ENCODE measurements at places on chromosomes 5 and 9. TPM values are rescaled to one million over a fixed set of nuclear protein-coding genes. Genes with fewer than 3 reads are reported as not detected.

The UNC5A gene
- not detected for total RNA-seq

The CER1 gene
- total RNA-seq, result not detected

The GGTA1 gene
- not detected for total RNA-seq

The IFNK gene
- not detected for total RNA-seq

The ADGRD2 gene
- total RNA-seq, result not detected

The SPINK1 gene
- total RNA-seq, result not detected

The CNOT8 gene
- total RNA-seq, result 59.3 TPM

The PCDHA5 gene
- total RNA-seq, result not detected

GRCh38 chr9:82808478-82808877 is 254.5 kb downstream of the RASEF start:
- no peak for DNase-seq

DNA sequence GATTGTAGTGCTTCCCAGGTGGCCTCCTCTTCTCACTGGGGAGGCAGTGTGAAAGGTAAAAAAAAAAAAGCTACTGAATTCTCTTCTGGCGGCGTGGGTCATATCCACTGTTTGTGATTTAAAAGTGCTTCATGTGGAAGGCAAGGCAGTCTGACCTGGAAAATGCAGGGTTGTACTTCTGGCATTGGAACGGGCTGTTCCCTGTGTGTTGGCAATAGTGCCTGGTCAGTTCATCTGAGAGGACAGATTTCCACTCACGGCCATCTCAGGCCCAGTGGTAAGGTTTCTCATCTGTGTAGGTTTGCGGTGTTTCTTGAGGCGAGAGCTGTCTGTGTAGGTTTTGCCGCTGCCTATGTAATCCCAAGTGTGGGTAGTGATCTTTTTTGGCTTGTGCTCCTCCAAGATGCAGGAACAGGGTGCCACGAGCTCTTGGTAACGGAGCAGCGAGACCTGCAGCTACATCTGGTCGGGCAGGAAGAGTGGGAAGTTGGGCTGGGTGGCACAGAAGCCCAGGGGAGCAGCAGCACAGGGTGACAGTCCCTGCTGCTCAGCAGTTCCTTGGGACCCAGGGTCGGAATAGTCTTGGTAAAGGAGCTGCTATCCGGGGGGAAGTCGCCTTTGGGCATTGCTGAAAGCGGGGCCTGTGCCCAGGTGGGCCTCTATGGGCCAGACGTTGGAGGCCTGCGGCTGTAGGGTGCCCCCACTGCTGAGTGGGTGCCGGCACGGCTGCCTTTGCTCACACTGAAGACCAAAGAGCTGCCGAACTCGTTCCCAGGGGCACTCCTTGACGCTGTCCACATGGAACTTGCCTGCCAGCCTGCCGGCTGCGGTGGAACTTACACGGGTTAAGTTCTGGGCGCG is 11.2 kb downstream of the RCL1 start:
- no peak for DNase-seq

DNA sequence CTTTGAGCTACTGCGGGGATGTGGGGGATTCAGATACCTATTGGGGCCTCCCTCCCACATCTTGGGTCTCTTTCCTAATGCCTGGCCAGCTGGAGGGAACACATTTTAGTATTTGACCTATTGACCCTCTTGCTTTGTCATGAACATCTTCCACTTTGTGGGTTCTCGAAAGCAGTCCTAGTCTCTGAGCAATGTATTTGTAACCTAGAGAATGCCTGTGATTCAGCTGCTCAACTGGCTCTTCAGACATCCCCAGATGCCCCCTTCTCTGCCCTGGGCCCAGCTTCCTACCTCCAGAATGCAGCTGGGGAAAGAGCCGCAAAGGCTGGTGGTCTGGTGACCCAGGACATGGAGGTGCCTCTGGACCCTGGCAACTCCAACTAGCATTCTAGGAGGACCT is 32.2 kb downstream of the APTX start:
- DNase-seq, result no peak

DNA sequence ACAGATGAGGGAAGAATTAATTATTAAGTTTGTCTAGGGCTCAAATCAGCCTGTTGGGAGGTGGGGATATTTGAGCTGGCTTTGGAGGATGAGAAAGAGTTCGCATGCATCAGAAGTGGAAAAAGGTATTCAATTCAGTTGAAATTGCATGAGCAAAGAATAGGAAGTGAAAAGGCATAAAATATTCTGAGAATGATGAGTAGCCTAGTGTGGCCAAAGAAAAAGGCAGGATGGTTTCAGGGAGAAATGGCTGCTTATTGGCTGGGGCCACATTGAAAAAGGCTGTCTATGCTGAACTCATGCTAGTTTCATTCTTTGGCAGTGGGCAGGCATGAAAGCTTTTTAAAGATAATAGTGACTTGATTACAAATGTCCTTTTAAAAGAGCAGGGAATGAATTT is 235.4 kb upstream of the RIOK2 start:
- no peak for DNase-seq

DNA sequence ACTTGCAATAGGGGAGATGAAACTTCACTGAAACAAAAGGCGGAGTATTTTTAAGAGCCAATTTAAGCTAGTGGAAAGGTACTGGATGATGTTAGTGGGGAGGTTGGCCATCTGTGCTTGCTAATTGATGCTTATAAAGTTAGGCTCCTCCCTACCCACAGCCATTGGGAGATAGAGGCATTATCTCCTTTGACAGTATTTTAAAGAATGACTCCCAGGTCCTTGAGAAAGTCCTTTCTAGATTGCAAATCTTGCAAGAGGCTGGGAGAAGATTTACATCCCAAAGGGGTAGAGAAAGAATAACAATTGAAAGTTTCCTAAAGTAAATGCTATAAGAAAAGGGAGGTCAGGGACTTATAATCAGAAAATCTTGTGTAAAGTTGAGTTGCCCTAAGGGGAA is 282.6 kb downstream of the BRINP1 start:
- DNase-seq, result no peak

DNA sequence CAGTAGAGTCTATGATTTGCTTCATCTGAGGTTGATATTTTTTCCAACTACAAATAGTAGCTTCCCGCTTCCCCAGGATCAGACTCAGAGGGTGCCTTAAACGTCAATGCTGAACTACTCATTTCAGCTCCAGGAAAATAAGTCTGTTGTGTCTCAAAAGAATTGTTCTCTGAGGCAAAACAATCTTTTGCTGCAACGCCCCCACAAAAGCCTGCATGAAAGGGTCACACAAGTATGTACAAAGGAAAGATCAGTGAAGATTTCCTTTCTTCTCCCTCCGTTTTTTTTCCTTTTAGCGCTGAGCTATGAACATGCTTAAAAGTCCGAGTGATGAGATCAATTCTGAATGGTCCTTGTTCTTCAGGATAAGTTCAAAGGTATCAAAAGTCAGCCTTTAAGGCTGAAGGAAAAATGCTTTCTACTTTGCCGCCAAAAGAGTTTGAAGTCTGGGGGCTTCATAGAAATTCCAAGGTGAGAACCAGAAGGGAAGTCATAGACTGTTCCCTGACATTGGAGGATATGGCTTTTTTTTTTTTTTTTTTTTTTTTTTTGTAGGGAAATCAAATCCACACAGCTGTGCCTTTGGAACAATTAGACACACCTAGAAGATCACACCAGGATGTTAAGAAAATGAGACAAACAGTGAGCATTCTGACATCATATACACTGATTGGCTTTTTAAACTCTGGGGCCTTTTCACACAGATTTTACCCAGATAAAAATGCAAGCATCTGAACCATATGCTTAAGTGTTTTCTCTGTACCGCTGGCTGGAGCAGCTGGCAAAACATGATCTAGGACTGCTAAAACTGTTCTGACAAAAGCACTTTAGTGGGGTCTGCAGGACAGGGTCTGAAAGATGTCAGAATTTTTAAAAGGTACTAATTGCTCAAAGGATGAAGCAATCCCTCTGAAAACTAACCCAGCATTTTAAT is 329.3 kb downstream of the ENC1 start:
- no peak for DNase-seq

DNA sequence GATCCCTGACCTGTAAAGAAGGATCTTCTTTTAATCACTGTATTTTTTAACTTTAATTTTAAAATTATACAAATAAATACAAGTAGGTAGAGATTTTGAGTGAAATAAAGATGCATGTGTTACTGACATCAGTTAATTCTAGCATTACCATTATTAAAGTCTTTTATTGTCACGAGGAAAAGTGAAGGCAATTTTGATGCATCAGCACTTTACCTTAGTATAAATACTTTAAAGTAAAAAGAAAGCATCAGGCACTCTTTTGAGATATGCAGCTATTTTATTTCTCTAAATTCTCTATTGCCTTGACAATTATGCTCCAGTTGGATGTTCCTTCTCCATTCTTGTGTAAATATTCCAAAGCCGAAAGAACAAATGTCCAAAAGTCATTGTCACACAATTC is 4.6 kb downstream of the HTR1A start:
- no peak for DNase-seq

DNA sequence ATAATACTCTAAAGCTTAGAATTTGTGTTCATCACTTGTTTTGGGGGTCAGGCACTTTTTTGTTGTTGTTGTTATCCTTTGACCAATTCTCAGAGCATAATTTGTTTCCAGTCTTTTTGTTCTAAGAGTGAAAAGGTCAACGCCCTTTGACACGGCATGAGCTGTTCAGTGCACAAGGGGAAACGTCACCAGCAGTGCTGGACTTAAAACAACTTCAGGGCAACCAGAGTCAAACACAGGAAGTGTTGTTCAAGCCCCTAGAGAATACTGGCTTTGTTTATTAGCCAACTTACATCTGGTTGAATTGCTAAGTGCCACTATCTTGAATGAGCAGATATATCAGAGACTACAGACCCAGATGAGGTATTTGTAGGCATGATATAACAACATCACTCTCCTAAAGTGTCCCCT is 368.9 kb downstream of the TMEM161B start:
- no peak for DNase-seq

- no peak for DNase-seq
Observed at GRCh38 chr5:122195802-122196394, 66.6 kb downstream of the ZNF474 start.

- no peak for DNase-seq
Observed at GRCh38 chr5:124692324-124692723, 54.1 kb downstream of the ZNF608 start.

- DNase-seq, result peak; percentile 58
Observed at GRCh38 chr9:120619751-120620655, 40.0 kb upstream of the CDK5RAP2 start.

DNA sequence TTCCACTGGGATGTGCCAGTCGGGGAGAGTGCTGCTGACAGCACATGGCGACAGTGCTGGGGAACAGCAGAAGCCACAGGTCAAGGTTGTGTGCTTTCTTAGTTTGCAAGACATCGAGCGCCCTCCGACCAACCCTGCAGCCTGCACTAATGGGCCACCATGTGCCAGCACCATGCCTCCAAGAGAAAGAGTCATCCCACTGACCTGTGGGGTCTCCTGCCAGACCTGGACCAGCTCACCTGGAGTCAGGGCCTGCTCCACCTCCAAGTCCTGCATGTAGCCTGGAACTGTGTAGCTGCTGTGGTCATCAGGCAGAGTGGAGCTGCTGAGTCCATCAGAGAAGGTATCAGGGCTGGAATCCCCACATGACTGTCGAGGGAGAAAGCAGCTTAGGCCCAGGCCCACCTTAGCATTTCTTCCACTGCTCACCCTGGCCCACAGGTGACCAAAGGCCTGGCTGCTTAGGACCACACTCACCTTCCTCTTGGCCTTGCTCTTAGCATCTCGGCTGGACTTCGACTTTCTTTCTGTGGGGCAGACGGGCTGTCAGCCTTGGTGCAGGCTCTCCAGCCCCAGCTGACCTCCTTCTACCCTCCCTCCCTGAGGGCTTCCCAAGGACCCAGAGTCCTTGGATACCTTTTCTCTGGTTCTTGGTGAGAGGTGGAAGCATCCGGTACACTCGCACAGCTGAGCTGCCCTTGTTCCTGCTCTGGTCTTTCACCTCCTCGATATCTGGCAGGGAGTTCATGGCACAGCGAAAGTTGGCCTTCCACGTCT is 4.1 kb downstream of the IRF1 start:
- no peak for DNase-seq

DNA sequence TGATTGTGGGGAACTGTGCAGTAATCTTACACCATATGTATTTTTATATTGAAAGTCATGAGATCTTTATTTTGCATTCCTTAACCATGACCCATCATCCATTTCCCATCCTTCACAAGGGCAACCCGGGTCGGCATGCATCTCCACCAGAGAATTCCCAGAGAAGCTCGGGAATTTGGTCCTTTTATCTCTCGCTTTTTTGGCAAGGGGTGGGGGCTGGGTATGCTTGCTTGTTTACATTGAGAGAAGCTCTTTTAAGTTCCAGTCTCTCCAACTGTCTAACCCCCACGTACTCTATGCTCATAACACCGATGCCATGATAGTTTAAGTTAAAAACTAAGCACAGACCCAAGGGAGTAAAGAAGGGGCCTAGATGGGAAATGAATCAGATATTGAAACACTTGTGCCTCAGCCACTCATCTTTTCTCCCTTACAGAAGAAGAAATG is 109.9 kb upstream of the NFIB start:
- no peak for DNase-seq

GRCh38 chr5:103919506-103919905 is 356.9 kb upstream of the NUDT12 start:
- no peak for DNase-seq

GRCh38 chr5:127876384-127876783 is 173.2 kb downstream of the CCDC192 start:
- no peak for DNase-seq

- no peak for DNase-seq
Observed at GRCh38 chr5:146034127-146034526, 71.2 kb downstream of the PLAC8L1 start.

GRCh38 chr9:8234316-8234715 is 434.7 kb upstream of the DMAC1 start:
- no peak for DNase-seq

DNA sequence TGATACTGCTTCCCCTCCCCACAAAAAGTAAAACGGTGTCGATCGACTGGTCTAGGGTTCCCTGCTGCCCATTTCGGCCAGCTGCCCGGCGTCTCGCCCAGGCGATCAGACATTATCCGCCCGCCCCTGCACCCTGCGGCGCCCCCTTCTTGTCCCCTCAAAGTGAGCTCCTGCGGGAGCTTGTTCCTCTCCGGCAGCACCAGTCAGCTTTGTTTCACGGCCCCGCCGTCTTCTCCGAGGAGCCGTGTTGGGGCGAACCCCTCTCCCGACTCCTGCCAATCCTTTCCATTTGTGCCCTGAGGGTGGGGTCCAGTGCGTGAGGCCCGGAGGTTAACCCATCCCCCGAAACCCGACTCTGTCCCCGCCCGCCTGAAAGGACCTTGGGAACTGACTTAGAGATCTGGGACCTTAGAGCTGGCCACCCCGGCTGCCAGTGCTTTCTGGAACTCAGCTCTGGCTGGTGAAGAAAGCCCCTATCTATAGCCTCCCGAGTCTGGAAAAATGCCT is 518 bp downstream of the UBE2B start:
- peak; percentile 43 for DNase-seq

All from activated T-cell treated with anti-CD3 and anti-CD28 coated beads, Interleukin-2, amount 50 U/mL, for 72 hours (primary cell).